ENCODE measurements at places on chromosomes 11 and 22.

DNA sequence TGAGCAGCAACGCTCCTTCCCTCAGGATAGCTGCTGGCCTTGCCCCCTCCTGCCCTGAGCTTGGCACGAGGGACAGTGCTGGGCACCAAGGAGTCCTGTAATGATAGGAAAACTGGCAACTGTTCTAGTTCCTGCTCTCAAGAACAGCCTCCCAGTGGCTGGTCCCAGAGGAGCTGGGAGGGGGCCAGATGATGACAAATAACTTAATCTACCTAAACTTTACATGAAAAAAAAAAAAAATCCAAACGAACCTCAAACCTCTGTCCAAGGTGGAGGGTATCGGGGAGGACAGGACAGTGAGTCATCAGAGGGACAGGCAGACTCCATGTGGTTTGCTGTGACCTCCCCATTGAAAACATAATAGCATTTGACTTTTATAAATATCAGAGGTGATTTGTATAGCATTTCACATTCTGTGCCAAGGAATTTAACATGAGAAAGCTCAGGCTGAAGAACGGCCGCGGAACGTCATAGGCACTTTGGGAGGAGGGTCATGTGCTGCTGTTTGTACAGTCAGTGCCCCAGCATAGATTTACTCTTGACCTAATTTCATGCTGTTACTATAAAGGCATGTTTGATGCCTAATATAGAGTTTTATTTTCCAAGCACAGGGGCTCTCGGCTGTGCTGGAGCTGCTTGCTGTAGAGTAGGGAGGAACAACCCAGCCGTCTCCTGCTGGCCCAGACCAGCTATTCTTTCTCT is 98.2 kb upstream of the NNMT start:
- DNase-seq: no peak

GRCh38 chr11:120248551-120249278 is 8.8 kb downstream of the POU2F3 start:
- DNase-seq: no peak

GRCh38 chr11:2762031-2762380 is 62.2 kb upstream of the KCNQ1OT1 start:
- no peak for DNase-seq

GRCh38 chr11:30436801-30437200 is 113.9 kb downstream of the ARL14EP start:
- no peak for DNase-seq

GRCh38 chr11:117941163-117941707 is 12.0 kb upstream of the TMPRSS13 start:
- peak; percentile 5 for DNase-seq

DNA sequence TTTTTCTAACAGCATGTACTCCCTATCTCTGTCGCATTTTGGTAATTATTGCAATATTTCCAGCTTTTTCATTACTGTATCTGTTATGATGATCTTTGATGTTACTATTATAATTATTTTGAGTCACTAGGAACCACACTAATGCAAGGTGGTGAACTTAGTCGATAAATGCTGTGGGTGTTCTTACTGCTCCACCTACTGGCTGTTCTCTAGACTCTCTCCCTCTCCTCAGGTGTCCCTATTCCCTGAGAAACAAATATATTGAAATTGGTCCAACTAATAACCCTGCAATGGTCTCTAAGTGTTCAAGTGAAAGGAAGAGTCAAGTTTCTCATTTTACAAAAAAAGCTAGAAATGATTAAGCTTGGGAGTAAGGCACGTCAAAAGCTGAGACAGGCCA is 10.5 kb downstream of the ARL14EP start:
- DNase-seq: no peak
